T-helper 17 cell (primary cell): ENCODE measurements at places on chromosomes 7 and 10.

DNA sequence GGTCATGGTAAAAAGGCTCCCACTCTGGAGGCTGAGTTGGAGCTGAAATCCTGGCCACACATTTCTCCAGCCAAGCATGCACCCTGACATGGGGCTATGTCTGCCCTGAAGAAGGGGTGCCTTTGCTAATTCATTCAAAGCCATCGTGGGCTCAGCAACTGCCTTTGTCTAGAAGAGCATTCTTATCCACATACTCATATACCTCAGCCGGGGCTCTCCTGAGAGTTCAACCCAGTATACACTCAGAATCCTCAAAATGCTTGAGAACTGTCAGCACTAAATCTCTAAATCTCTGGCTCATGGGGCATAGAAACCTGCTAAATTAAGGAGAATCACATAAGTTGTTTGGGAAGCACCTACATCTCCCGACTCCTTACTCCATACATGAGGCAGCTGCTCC, 89.3 kb downstream of the MRPL32 start:
- no peak overlapping the region for H3K27ac ChIP-seq
- H3K27me3 ChIP-seq, result peaks cover 50% of the 10 kb centered on the region
- no peaks in the 10 kb centered on the region for H3K36me3 ChIP-seq
- no peak overlapping the region for H3K4me3 ChIP-seq
- no peaks in the 10 kb centered on the region for H3K4me1 ChIP-seq

DNA sequence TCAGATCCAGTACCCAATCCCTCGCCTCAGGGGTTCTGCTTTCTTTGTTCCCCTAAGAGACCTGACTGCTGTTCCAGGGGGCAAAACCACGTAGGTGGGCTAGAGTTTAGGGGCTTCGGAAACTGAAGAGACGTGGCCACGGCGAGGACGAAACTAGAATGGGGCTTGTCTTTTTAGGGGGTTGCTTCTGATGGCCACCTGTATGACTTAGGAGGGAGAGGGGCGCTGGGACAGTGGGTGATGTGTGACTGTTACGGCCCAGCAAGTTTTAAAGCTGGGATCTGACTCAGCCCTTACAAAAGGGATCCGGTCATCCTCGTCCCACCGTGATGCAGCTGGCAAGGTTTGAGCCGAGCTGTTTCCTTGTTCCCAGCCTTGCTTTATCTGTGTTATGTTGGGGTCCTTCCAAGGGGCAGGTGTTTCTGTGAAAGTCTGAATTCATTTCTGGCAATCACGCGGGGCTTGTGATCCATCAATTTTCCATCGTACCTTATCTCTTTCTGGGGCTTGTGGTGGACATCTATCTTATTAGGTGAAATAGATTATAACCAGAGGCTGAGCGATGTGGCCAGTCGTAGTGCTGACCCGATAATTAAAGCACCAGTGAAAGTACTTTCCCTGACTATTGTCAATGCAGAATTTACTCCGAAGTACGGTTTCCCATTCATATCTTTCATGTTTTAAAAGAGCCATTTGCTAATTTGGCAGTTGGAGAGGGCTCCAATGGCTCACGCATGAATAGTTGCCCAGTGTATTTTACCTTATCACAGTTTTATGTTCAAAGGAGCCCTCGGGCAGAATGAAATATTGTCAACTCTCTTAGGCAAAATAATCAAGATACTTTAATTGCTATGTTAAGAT, 830 bp downstream of the MET start:
- DNase-seq, result no peak
- no peak overlapping the region for H3K27ac ChIP-seq

GRCh38 chr10:132355754-132356153, 23.8 kb downstream of the LRRC27 start:
- H3K27me3 ChIP-seq, result no peaks in the 10 kb centered on the region
- H3K36me3 ChIP-seq, result no peaks in the 10 kb centered on the region
- peaks cover 6% of the 10 kb centered on the region for H3K4me1 ChIP-seq

DNA sequence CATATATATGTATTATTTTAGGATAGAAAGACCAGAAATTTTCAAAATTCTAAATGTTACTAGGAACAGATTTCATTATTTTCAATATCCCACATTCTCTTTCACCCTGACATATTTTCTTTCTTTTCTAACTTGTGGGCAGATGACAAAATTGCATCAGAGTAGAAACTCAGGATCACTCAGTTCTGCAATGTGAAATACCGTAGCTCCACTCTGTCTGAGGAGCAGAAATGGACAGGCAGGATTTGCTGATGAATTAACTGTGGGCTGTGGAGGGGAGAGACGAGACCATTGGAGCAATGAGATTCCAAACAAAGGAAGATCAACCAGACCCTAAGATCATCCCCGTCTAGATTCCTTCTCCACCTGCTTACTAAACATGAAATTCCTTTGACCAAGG, 37.0 kb upstream of the SVOPL start:
- H3K4me1 ChIP-seq, result peaks cover 4% of the 10 kb centered on the region
- no peak overlapping the region for H3K27ac ChIP-seq
- no peaks in the 10 kb centered on the region for H3K36me3 ChIP-seq
- no peak overlapping the region for H3K4me3 ChIP-seq
- no peak for DNase-seq
- peaks cover 17% of the 10 kb centered on the region for H3K27me3 ChIP-seq

DNA sequence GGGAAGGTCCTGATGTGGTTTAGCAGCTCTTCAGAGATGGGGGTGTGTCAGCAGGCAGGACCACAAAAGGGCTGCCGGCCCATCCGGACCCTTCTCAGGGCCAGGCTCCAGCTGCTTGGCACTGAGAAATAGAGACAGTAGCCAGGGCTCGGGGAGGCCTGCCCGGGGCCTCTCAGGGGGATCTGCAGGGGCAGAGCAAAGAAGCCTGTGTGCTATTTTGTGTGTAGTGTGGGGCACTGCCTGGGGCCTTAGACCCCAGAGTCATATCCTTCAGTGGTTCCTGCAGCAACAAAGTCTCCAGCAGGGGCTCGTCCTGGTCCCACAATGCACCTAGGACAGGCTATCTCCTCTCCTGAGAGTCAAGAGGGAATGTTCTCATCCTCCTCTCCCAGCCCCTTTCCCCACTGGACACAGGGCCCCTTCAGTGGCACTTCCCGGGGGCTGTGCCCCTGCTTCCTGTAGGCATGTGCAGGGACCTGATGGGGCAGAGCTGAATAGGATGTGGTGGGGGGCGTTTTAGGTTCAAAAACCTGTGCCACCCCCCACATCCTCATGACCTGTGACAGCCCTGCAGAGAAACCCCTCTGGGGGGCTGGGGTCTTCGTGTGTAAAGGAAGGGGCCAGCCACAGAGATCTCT, 159.5 kb upstream of the RHEB start:
- peaks cover 21% of the 10 kb centered on the region for H3K4me1 ChIP-seq
- no peaks in the 10 kb centered on the region for H3K36me3 ChIP-seq
- H3K27ac ChIP-seq, result peak overlapping the region; percentile 27
- H3K4me3 ChIP-seq, result peak overlapping the region; percentile 9

DNA sequence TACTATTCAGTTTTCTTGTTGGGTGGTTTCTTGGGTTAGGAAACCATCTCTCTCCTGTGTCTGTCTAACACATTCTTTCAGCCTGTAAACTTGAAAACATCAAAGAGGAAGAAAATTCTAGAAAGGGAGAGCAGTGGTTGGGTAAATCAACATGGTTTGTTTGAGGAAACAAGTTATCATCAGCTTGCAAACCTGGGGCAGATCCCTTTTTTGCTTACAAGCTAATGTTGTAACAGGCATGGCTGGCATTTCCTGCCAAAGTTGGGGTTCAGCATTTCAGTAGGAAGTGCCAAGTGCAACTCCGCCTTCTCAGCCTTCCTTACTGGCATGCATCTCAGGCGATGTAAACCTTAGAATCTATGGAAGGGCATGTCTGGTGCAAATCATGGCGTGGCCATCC, 112.6 kb downstream of the EEPD1 start:
- peaks cover 21% of the 10 kb centered on the region for H3K4me1 ChIP-seq
- no peak overlapping the region for H3K4me3 ChIP-seq
- DNase-seq, result no peak

DNA sequence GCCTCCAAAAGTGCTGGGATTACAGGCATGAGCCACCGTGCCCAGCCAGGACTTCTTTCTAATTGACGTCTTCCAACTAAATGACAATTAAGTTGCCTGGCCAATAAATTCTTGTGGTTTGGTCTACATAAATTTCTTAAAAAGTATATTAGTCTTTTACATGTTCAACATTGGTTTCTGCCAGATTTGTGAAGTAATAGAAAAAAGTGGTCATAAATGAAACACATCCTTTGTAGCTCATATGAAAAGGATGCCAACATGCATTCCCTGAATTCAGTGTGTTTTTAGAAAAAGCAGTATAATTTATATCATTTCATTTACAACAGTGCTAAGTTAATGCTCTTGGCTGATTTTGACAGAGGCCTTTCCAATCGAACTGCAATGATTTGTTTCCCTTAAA, 215.0 kb downstream of the TAX1BP1 start:
- H3K27ac ChIP-seq, result no peak overlapping the region
- no peaks in the 10 kb centered on the region for H3K27me3 ChIP-seq
- H3K36me3 ChIP-seq, result no peaks in the 10 kb centered on the region
- no peak for DNase-seq
- peaks cover 17% of the 10 kb centered on the region for H3K4me1 ChIP-seq
- H3K4me3 ChIP-seq, result no peak overlapping the region

DNA sequence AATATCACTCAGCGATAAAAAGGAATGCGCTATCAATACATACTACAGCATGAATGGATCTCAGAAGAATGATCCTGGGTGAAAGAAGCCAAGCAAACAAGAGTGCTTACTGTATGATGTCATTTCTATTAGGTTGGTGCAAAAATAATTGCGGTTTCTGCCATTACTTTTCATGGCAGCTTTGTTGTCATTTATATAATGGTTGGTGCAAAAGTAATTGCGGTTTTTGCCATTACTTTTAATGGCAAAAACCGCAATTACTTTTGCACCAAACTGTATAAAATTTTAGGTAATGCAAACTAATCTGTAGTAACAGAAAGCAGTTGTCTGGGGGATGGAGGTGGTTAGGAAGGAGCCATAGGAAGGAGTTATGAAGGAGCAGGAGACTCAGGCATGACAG, 318.3 kb upstream of the ZMIZ1 start:
- no peak for DNase-seq
- H3K27ac ChIP-seq, result no peak overlapping the region
- peaks cover 8% of the 10 kb centered on the region for H3K4me1 ChIP-seq
- peaks cover 2% of the 10 kb centered on the region for H3K36me3 ChIP-seq

GRCh38 chr7:23930312-23930711, 220.3 kb downstream of the STK31 start:
- no peak overlapping the region for H3K4me3 ChIP-seq
- DNase-seq, result no peak
- H3K27me3 ChIP-seq, result peaks cover 26% of the 10 kb centered on the region
- no peaks in the 10 kb centered on the region for H3K36me3 ChIP-seq

- no peak overlapping the region for H3K27ac ChIP-seq
- H3K4me3 ChIP-seq, result peak overlapping the region; percentile 45
- peaks cover 9% of the 10 kb centered on the region for H3K4me1 ChIP-seq
- H3K27me3 ChIP-seq, result no peaks in the 10 kb centered on the region
- H3K36me3 ChIP-seq, result no peaks in the 10 kb centered on the region
Observed at GRCh38 chr7:77157446-77157845, 35.0 kb downstream of the CCDC146 start.

GRCh38 chr7:2247141-2247995, 5.3 kb downstream of the NUDT1 start:
- no peaks in the 10 kb centered on the region for H3K27me3 ChIP-seq
- DNase-seq, result no peak
- H3K4me1 ChIP-seq, result peaks cover 21% of the 10 kb centered on the region
- peak overlapping the region; percentile 67 for H3K27ac ChIP-seq

- no peak overlapping the region for H3K4me3 ChIP-seq
- DNase-seq, result no peak
- no peaks in the 10 kb centered on the region for H3K4me1 ChIP-seq
- H3K27ac ChIP-seq, result no peak overlapping the region
- H3K27me3 ChIP-seq, result no peaks in the 10 kb centered on the region
- no peaks in the 10 kb centered on the region for H3K36me3 ChIP-seq
Observed at GRCh38 chr10:52443419-52444388, 129.6 kb downstream of the DKK1 start.

- no peaks in the 10 kb centered on the region for H3K27me3 ChIP-seq
- no peaks in the 10 kb centered on the region for H3K36me3 ChIP-seq
- H3K4me3 ChIP-seq, result no peak overlapping the region
- no peak for DNase-seq
Observed at GRCh38 chr7:43937444-43937843, 11.2 kb downstream of the UBE2D4 start.

GRCh38 chr10:108375691-108376090, 1211.2 kb upstream of the SORCS1 start:
- H3K4me1 ChIP-seq, result no peaks in the 10 kb centered on the region
- no peaks in the 10 kb centered on the region for H3K36me3 ChIP-seq
- no peak overlapping the region for H3K27ac ChIP-seq
- DNase-seq, result no peak
- H3K27me3 ChIP-seq, result no peaks in the 10 kb centered on the region

DNA sequence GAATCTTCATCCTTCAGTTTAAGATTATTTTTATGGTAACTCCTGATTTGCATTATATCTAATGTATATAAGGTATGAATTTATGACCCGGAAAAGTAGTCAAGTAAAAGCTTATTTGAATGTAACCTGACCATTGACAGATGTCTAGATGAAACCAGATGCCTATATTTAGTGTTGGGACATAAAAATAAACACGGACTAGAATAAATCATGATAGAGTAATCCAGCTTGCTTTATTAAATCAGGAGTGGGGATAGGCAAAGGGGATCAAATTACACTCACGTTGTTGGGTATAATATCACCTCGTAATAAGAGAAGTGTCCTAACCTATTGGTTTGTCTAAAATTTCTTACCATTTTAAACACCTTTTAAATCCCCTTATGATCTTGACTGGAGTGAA, 244.6 kb downstream of the AGMO start:
- no peak overlapping the region for H3K27ac ChIP-seq
- H3K4me1 ChIP-seq, result no peaks in the 10 kb centered on the region
- no peak overlapping the region for H3K4me3 ChIP-seq
- DNase-seq, result no peak
